HEK293T (cell line): ENCODE measurements at places on chromosomes 7 and 10.

GRCh38 chr7:95907337-95907736 lies 135.0 kb downstream of the DYNC1I1 start:
- DNase-seq = no peak

DNA sequence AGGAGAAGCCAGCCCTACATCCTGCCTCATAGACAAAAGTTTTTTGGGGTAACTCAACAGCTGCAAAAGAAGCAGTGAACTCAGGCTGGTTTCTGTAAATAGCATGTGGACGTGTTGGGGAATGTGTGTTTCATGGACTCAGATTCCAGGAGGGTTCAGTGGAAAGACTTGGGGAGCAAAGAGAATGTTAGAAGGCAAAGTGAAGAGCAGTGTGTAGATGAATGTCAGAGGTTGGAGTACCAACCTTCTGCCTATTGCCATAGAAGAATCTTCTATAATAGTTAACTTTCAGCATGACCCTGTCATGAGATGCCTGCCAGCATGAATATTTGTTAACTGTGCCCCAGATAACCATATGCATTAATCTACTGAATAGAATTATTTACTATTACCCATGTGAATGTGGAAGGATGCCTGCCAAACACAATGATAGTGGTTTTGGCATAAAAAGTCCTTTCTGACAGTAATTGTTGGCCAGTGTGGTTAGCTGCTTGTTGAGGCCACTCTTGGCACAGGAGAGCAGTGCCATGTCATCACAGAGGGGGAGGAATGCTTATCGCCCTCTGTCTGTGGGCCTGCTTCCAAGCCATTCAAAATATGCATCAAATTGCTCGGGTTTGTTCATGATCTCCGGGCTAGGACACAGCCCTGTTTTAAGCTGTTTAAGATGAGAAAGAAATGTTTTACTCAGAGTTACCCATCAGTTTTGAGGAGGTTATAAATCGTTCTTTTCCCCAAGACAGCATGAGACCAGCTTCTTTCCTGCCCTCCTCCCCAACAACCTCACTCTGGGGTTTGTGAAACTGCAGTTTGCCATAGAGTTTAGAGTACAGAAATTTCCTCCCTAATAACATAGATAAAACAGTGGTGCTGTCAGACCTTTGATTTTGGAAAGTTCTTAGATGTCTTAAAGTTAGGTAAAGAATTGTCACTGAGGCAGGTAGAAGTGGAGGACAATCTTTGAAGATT lies 165.3 kb downstream of the WNT2 start:
- DNase-seq = no peak

DNA sequence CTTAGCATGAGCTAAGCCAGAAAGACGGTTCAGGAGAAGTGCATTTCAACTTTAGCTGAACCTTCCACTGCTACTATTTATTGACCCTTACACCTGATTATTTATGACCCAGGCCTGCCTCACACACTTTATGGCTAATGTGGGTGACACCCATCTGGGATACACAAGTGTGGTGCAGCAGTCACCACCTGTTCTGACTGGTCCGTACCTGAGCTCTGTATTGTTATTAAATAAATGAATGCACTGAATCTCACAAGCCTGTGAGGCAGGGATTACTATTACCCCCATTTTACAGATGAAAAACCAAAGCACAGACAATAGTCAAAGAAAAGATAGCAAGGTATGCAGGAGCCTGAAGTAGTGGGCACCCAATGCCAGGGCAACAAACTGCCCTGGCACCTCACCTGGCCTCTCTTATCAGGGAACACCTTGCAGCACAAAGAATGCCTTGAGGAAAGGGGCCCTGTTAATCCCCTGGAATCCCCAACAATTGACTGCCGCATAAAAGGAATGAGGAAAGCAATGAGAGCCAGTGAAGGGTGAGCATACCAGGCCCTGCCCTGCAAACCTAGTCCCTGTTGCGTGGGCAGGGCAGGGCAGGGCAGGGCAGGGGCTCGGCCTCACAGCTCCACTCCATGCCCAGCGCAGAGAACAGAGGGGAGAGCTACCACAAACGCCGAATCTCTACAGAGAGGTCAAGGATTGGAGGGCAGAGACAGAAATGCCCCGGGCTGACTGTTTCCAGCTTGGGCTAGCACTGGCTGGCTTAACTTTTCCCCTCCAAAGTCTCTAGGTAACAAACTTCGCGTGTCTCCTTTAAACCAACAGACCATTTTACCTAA lies 1.3 kb downstream of the ANXA11 start:
- DNase-seq = no peak

DNA sequence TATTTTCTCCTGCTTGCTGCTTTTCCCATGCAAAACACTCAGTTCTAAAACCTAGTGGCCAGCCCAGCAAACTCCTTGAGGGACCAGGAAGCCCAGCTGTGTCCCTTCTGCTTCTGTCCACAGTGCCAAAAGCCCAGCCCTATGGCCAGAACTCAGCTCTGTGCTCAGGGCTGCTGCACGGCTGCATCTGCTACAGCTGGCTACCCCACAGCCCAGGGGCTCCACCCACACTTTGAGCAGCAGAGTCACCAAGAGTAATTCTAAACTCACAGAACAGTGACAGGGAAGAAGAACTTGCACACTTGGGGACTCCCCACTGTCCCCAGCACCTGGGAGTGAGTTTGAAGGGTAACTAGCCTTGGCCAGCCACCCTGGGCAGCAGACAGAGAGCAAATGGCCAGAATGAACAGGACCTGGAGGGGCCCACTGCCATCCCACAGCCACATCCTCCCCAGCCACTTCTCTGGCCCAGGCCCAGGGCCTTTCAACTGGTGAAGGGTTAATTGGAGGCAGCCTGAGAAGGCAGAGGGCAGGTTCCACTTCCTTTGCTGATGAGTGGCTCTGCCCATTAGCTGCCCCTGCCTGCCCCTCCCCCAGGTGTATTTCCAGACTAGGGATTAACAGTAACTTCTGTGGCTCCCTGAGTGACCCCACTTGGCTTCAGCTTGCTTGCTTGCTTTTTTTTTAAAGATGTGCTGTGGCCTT lies 28.1 kb upstream of the TRIM8 start:
- DNase-seq = no peak

GRCh38 chr10:73585327-73585726 lies 5.8 kb downstream of the USP54 start:
- no peak for DNase-seq

DNA sequence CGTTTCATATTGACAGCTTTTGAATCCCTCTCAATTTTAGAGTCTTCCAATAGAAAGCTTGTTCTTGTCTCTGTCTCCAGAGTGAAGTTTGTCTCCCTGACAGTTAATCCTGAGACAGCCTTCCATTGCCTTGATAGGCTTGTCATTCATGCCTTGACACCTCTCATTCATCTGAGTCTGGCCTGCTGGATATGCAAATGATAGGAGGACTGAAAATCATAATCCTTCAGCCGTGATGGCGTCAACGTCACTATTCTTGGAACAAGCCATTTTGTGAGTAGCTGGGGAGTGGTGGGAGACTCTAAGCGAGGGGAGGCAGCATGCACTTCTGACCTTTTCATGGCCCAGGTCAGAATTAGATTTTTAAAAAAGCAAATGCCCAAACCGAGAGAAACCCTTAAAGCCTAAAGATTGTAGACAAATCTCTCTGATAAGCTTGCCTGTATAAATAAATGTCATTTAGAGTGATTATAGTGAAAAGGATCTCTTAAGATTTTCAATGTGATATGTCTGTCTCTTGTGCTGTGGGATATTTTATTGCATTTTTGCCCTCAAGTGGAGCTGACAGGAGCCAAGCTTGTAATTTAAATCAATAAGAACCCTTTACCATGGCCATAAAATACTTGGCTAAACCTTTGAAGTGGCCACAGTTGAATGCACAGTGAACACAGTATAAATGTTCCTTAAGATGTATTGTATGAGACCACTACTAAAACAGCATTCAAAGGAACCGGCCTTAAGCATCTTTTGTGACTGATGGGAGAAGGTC lies 148.8 kb downstream of the SNX10 start:
- no peak for DNase-seq

DNA sequence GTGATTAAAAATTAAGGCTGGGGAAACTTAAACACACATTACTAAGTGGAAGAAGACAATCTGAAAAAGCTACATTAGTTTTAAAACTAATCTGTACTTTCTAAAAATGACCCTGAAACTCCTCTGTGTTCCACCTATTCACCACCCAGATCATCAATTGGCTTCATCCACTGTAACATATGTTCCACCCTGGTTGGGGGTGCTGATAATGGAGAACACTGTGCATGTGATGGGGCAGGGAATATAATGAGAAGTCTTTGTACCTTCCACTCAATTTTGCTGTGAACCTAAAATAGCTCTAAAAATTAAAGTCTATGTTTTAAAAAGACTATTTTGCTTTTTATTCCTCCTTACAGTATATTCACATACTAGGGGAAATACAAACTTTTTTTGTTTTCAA lies 132.7 kb downstream of the CNOT4 start:
- no peak for DNase-seq

DNA sequence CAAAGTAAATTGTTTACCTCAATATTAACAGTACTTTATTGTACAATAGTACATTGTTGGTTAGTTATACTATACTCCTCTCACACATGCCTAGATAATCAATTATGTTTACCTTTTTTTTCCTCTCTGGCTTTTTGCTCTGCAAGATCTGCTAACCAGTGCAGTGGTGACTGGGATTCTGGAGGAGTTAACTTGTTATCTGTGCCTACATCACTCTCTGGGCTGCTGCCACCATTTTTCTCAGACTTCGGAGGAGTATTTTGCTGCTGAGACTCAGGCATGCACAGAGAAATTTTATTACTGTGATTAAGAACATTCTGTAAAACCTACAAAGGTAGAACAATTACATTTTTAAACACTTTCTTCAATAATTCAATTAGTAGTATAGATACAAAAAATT lies 59.7 kb downstream of the NRBF2 start:
- no peak for DNase-seq

DNA sequence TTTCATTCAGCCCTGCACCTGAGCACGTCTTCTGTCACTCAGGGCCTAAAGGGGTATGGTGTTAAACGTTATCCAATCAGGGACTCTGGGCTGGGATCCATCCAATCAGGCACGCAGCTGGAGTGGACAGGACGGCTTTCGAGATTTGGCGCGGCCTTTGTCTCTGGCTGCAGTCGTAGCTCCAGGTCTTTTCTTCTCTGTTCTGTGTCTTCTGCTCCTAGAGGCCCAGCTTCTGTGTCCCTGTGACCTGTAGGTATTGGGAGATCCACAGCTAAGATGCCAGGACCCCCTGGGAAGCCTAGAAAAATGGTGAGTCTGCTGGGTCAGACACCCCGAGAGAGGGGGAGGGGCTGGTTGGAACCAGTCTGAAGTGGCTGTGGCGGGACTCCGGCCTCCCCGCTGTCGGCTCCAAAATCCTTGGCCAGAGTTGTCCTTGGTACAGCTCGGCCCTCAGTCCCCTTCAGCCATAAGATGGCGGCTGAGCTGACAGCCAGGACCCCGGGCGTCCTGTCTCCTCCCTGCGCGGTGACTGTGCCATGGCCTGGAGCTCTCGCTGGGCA lies 11.7 kb upstream of the ZNF680 start:
- no peak for DNase-seq

DNA sequence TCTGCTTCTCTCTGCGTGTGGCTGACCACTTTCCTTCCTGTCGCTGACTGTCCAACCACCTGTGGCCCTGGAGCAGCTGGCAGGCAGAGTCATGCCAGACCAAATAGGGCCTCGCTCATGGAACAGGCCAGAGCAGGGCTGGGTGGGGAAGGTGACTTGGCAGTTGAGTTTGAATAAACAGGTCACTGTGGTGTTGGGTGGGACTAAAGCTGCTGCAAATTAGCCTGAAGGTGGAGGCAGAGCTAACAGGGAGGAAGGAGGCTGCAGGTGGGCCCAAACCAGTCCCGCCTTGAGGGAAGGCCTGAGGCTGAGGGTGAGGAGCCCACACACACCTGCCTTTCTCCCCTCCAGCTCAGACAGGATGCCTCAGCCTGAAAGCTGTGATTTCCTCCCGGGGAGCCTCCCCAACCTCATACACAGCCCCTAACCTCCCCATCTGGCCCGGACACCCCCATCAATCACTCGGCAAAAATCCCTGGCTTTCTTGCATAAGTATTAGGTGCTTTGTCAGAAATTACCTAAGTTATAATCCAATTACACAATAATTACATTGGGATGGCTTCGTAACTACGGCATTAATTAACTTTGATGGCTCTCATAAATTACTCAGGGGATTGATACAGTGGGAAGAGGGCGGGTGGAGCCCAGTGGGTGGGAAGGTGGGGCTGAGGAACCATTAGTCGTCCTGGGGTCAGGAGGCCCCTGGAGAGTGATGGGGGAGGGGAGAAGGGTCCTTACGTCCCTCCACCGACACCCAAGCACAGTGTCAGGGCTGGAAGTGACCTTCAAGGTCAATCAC lies 97.7 kb upstream of the PCBD1 start:
- no peak for DNase-seq
